CD4-positive, alpha-beta T cell (primary cell): ENCODE measurements at places on chromosomes 2 and 18.

DNA sequence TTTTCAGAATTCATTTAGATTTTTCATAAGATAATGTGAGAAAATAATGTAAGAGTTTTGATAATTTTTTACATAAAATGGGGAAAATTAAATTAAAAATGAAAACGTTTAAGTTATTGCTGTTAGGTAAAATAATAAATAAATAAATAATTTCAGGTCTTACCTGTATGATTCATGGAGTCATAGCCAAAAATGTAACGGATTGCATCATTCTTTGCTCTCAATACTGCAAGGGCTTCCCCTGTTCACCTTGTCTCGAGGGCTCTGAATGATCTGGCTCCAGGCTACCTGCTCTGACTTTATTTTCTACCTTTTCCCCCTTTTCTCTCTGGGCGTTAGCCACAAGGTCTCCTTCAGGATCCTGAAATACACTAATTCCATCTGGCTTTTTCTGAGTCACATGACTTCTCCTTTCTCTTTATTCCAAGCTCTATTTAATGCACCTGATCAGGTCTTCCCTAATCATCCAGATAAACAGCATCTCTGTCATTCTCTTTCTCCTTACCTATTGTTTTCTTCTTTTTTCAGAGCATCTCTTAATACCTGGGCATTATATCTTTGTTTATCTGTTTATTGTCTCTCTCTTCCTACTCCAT, 30.0 kb upstream of the CFAP36 start:
- no peak for DNase-seq

DNA sequence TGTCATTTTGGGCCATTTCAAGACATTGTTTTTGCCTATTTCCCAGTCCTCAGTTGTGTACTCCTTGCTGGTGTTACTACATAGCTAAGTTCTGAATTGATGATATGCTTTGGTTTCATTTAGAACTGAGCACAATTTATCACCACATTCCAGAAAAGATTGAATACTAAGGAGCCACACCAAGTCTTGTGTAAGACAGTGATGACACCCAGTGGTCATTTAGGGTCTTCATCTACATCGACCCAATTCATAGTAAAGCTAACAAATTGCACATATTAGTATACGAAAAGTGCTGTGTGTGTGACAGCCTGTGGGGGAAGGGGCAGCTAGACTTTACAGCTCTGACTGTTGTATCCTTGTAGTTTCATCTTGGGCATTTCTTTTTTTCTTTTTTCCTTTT, 10.9 kb upstream of the DLX2 start:
- peak; percentile 15 for DNase-seq

DNA sequence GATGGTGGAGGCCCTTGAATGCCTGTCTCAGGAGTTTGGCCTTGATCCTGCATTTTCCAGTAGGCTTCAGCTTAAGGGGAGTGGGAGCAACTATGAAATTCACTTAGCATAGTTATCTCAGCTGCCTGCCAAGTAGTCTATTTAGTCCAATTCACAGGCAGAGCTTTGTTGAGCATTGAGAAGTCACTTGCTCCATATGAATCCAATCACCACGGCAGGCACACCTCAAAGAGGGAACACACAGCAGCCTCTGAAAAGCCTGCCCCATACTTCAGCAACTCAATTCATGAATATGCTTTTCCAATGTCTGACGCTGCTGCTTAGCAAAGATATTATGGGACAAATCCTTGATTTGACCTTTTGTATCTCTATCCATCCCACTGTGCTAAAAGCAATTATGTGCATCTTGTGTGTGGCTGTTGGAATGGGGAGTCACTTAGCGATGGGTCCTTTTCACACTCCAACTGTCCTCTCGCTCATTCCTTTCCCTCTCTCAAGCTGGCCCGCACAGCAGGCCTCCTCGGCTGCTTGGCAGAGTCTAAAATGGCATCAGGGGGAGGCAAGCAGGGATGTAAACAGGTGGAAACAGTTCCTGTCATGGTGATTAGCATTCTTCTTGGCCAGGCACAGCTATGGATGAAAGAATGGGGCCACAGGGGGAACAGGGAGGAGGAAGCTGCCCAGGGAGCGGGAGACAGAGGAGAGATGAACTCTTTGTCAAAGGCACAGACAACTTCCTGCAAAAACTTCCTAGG, 56.0 kb upstream of the LRPPRC start:
- no peak for DNase-seq

DNA sequence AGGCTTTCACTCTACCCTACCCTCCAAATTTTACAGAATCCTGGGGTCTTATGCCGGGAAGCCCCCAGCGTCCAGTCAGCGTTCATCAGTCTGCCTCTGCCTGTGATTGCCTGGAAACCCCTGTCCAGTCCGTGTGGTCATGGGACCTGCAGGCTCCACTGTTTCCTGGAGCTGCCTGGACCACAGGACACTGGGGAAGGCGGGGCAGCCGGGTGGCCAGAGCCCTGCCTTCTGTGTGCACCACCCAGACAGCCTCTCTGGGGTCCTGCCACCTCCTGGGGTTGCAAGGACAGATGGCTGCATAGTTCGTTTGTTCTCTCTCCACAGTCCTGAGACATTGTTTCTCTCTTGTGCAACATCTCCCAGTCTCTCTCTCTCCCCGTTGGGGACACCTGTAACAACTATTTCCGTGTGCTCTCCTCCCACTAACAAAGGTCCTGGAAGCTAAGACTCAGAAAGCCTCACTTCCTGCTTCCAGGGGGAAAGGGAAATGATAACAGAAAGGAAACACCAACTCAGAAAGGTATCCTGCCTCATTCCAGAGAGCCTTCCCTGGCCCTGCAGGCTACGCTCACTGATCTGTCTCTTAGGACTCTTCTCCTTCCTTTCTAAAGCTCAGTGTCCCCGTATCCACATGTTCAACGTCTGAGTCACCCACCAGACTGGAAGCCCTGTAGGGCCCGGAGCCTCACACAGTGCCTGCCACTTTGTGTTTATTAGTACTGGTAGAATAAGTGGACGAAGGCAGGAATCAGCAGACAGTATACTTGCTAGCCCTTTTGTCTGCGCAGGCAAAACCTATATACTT, 192.8 kb upstream of the RAB12 start:
- no peak for DNase-seq

- no peak for DNase-seq
These were observed 42.7 kb downstream of the ZFP36L2 start for GRCh38 chr2:43183743-43184142.

- no peak for DNase-seq
These were observed 73.0 kb downstream of the ACTR3 start for GRCh38 chr2:113962692-113963480.

DNA sequence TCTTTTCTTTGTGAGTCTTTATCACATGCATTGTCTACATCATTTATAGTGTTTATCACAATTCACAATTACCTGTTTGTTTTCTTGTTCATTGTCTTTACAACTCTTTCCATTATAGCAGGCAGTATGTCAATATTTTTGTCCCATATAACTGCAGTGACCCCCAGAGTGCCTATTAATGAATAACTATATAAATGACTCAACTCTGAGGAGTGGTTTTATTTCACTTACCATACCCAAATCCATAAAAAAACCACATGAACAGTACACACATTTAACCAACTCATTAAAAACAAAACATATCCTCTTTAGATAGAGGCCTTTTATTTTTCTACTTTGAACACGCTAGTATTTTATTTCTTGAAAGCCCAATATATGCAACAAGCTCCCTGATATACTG, 1419.1 kb upstream of the NXPH2 start:
- DNase-seq: no peak

DNA sequence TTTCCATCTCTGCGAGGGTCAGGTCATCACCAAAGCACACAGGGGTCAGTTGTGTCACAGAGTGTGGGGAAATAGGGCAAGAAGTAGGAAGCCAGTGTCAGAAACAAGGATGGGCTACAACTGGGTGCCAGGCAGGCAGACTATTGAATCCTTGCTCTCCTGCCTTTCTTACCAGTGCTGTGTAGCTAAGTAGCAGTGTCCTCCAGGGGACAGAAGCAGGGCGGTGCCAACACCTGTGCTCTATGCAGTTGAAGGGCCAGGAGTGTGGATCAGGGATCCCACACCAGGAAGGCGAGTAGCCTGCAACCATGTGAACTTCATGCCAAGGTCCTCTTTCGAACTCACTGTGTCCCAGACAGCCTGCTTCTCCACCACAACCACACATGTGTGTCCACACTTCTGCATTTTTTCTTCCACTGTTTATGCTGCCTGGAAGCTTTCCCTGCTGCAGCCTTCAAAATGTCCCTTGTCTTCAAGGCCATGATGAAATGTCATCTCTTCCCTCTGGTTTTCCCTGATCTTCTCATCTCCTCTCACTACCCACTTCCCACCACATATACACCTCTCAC, 25.4 kb upstream of the REG3G start:
- DNase-seq: no peak

- no peak for DNase-seq
These were observed 117.3 kb downstream of the MSH2 start for GRCh38 chr2:47520302-47520630.

DNA sequence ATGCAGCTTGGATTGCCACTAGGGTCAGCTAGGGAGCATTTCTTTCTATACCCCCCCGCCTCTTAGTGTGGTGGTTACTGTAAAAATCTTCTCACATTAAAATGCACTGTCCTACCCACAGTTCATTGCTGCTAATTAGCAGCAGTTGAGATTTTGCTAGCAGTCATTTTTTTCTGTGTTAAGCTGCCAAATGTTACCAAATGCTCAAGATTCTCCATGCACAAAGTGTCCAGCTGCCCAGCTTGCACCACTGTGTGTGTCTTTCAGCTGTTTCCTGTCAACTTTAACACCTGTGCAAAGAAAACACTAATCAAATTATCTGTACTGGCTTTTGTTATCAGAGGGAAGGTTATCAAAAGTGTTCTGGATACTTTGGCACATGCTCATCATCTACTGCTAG, 679.3 kb downstream of the NR4A2 start:
- no peak for DNase-seq

DNA sequence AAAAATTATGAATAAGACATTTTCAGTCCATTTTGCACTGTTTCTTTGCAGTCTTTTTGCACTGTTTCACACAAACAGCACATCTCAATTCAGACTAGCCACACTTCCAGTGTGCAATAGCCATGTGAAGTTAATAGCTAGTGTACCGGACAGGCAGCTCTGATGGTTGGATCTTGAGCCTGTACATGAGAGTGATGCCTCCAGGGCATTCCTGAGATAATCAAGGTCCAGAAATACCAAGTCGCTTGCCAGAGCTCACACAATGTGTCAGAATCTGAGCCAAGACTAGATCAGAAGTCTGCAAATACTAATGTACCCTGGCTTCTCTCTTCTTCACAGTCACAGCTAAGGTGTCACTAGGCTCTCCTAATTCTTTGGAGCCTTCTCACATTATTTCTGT, 180.2 kb downstream of the OSR1 start:
- no peak for DNase-seq

- DNase-seq: no peak
These were observed 133.9 kb downstream of the MTCL1 start for GRCh38 chr18:8839281-8839680.

DNA sequence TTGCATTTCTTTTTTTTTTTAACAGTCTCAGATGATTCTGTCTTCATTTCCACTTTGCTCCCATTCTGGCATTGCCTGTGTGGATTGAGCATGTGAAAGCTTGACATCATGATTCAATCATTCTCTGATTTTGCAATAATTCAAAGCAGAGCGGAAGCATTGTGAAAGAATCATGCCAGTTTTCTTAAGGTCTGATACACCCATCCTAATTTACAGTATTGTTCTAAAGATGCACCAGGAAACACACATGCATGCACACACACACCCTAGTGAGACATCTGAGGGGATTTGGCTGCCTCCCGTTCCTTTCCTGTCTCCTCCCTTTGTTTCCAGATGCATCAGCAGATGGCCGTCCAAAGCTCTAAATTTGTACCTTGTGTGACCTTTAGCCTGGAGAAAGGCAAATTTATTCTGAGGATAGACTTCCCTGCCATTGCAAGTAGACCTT, 97.3 kb downstream of the FMNL2 start:
- no peak for DNase-seq

DNA sequence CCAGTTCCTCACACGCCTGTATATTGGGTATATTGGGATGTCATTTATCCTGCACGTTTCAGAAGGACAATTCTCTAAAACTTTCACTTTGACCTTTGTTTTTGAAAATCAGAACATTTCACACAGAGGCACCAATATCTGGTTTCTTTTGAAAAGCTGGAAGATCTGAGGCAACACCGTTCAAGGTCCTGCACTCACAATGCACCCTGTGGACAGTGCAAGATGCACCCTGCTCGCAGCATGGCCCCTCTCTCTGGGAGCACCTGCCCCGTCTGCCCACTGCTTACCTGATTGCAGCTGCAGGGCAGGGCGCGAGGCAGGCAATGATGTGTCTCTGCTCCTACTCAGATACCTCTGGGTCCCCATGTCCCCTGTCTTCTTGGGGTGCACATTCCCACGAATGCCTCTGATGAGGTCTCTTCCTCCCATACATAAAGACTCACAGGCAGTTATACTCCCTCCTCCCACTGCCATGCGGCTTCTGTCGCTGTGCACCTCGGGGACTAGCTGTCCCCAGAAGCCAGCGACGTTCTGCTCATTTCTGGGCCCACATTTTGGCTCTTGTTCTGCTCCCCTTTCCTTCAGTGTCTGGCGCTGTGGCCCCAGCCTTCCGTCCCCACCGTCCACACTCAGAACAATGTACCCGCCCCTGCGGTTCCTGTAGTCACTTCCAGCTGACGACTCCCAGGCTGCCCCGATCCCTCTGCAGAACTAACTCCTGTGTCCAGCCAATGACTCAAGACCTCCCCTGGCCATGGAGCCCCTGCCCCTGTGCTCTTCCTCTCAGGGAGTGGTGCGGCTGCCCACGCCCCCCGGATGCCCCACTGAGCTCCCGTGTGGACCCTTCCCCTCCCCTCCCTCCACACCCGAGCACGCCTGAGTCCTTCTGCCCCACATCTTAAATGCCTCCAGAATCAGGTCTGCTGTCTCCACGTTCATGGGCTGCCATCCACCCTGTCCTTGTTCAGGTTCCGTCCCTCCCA, at the start of gene OR6B3:
Gene OR6B3, minus strand, starts transcription at position 349 of the 983 bp plus-strand sequence.
- no peak for DNase-seq

DNA sequence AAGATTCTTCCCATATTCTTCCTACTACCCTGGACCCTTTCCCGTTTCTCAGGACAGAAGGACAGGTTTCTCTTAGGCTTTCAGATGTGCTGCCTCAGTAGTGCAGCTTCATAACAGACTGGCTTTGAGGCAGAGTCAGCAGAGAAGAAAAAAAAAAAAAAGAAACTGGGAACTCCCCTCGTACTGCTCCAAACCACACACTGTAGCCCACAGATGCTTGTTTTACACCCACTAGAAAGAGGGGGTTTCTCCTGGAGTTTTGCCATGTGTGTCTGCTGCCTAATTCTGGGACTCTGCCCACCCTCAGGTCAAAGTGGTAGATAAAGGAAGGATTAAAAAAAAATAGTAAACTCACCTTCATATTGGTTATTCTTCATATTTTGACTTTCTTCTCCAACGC, 95.9 kb downstream of the NCOA1 start:
- no peak for DNase-seq

DNA sequence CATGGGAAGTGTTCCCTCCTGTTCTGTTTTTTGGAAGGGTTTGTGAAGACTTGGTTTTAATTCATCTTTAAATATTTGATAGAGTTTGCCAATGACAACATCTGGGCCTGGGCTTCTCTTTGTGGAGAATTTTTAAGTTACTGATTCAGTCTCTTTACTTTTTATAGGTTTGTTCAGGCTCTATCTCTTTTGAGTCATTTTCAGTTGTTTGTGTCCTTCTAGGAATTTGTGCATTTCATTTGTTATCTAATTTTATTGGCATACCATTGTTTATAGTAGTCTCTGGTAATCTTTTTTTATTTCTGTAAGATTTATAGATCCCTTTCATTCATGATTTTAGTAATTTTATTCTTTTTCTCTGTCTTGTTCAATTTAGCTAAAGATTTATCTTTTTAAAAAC, 14.6 kb downstream of the SCLY start:
- DNase-seq: no peak
